CD4-positive, alpha-beta T cell treated with Interleukin-21 for 1 hour (primary cell): ENCODE measurements at places on chromosomes 16 and 17.

DNA sequence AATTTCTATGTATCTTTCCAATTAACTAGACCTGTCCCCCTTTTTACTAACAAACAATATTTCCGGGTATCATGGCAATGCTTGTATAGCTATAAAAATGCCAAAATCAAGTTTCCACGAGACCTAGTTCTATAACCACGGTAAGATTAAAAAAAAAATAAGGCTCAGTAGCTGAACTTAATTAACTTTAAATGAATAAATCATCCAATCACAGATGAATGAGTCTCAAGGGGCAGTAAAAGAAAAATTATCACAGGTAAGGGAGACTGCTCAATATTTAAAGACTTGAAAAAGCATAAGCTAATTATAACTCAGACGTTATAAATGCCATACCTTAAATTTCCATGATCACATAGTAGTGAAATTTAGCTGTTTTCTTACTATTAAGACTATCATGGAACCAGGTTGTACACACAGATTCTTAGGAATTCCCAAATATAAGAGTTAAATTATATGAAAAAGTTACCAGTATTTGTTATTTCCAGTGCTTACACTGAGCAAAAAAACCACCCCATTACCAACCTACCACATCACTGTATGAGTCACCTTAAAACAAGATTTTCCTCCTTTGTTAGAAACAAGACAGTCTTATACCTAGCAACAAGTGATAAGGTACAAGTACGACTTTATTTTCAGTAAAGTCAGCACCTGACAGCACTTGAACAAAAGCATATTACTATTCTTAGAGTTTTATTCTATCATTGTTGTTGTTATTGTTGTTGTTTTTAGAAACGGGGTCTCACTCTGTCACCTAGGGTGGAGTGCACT, 20.6 kb downstream of the SSH2 start:
- no peak for DNase-seq

GRCh38 chr16:80015566-80015965, 415.0 kb upstream of the MAF start:
- no peak for DNase-seq

- DNase-seq: no peak
Measured at GRCh38 chr17:73711916-73712315, 67.7 kb upstream of the SDK2 start.

DNA sequence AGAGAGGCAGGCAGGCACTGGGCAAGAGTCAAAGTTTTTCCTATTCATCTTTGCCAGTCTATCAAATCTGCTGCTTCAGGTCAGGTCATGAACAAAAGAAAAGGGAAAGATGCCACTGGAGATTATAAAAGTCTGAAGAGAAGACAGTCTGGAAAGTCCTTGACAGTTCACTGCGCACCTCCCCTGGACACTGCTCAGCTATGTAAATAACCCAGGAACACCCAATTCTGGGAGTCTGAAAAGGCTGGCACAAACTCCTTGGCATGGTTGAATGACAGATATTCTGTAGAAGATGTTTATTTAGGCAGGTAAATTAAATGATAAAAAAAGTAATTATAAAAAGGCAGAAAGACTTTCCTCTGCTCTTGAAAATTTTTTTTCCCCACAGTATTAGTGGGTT, 5.2 kb upstream of the CORO6 start:
- no peak for DNase-seq

DNA sequence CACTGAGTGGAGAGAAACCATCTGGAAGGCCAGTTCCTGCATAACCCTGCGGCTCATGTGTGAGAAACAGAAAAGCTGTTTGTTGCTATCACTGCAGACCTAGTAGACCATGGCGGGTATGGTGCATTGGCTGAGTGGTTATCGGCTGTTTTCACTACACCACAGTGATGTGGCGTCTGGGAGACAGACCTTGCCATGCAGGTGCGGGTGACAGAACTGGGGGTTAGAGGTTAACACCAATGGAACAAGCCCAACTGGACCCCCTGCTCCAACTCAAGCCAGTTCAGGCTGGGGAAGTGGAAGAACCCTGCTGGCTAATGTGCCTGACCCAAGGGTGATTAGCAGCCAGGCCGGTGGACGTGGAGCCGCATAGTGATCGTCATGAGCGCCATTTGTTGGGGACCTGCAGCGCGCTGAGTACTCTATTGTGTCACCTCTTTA, 91.9 kb downstream of the IRF8 start:
- no peak for DNase-seq

GRCh38 chr16:10936272-10936984, 5.8 kb downstream of the DEXI start:
- DNase-seq: no peak

DNA sequence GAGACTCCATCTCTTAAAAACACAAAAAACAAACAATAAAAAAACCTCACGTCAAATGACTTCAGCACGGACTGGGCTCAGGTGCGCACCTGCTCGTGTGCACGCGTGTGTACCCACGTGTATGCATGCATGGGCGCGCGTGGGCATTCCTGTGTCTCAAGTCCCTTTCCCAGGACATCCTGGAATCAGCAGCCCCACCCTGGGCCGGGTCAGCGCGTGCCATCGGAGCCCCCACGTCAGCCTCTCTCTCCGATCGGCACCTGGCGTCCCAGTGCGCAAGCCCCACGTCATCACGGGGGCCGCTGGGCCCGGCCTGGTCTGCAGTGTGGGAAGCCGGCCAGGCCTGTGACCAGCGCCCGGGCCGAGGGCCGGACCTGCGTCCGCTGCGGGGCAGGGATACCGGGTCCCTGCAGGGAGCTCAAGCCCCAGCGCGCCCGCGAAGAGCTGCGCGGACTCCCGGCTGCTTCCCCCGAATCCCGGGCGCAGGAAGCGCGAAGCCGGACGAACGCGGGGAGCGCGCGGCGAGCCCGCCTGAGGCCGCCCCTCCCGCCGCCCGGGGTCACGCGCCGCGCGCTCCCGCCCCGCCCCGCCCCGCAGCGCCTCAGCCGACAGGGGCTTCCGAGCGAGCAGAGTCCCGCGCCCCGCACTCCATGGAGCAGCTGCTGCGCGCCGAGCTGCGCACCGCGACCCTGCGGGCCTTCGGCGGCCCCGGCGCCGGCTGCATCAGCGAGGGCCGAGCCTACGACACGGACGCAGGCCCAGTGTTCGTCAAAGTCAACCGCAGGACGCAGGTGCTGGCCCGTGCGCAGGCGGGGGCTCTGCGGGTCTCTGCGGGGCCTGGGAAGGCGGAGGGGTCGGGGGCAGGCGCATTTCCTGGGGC, at the start of gene FN3K:
Gene FN3K, plus strand, starts transcription at position 629 of the 880 bp plus-strand sequence. Its CDS starts 22 bp downstream, at position 651.
- peak; percentile 36 for DNase-seq

GRCh38 chr17:2899906-2900305, 103.7 kb downstream of the RAP1GAP2 start:
- DNase-seq: no peak

DNA sequence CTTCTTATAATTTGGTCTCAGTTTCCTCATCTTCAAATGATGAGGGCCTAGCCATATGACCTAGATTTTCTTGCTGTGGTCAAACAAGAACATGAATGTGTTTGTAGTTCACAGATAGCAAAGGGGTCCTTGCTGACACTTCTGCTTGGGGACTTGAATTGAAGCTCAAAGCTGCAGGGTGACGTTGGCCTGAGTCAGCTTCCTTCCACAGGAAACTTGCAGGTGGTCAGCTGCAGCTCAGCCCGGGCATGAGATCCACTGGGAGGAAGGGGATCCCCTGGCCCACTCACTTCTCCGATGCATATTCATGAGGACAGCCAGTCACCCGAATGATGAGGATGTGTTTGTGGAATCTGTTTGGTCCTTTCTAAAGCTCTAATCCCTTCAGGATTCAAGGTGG, 42.6 kb upstream of the AXIN2 start:
- DNase-seq: no peak

DNA sequence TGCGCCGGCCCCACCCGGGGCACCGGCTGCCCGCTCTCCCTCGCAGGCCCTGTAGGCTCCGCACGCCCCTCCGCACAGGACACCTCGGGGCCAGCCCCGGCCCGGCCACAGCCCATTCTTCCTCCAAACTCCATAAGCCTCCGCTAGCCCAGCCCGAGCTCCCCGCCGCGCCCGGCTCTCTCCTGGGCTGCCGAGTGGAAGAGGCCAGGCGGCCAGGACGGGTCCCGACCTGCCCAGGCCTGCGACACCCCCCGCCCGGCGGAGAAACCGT, 397 bp downstream of the NCOR1 start:
- DNase-seq: no peak

GRCh38 chr16:8753416-8754054, 43.9 kb downstream of the TMEM186 start:
- no peak for DNase-seq

GRCh38 chr17:4162321-4162720, 19.3 kb downstream of the CYB5D2 start:
- no peak for DNase-seq

DNA sequence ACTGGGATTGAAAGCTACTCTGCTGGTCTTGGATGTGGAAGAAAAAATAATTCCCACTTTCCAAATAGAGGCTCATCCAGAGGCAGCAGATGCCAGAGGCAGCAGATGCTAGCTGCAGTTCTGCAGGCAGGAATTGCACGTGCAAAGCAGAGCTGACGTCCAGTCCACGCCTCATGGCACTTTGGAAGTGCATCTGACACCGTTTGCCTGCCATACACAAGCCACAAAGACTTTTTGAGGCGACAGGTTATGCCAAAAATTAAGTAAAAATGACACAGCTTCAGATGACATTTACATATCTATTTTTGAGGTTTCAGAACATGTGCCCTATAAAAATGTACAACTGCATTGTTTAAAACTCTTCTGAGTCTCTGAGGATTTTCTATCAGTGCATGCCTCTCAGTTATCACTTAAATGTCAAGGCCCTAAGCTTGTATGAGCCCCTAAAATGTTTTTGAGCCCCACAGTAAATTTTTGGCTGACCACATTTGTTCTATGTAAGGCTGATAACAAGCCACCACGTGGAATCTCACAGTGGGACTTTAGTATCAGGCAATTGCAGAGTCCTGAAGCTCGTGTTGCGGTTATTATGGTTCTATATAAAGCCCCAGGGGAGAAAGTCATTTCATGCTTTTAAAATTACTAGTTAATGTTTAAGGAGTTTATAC, 239.2 kb downstream of the PRKCA start:
- no peak for DNase-seq

GRCh38 chr17:75623386-75623785, 9.8 kb upstream of the SMIM5 start:
- DNase-seq: no peak

DNA sequence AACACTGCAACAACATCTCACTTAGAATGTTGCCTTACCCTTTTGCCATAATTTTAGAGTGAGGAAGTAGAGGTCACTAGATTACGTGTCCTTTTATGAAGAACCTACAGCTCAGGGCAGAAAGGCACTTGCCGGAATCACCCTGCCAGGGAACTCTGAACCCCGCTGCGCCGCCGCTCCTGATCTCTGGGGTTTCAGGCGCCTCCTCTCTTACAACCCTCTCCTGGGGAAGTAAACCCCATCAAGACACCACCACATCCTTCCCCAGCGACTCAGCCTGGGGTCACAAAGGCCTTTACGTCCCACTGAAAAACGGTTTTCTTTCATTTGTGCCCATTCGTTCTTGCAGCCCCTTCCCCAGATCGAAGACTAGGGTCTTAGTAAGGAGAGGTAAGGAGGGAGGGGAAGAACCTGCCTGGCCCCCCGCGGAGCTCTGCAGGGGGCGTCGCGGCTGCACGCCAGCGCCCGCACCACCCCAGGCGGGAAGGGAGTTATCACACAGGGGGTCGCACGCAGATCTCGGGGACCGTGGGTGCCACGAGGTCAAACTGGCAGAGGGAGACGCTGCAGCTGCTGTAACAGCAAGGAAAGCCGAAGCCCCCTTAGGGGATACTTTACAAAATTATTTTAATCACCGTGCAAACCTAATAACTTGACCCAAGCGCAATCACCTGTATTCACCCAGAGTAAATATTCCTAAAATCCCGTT, 1.0 kb upstream of the HLF start:
- peak; percentile 24 for DNase-seq

DNA sequence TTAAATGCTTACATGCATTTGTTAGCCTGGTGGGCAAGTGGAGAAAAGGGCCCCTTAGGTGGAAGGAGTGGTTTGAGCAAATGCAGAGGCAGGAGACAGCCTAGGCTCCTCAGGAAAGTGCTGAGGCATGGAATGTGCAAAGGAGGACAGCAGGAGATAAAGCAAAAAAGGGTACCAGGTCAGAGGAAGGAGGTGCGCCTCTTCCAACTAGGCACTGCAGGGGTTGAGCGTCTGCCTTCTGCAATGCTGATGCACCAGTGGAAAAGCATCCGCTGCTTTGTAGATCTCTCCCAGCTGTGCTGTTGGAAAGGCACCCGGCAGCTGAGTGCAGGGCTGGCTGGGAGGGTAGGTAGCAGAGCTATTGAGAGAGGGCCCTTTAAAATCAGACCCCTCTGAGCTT, 287.0 kb upstream of the XYLT1 start:
- no peak for DNase-seq

GRCh38 chr16:73717266-73717974, 579.2 kb upstream of the PSMD7 start:
- DNase-seq: no peak

GRCh38 chr16:73219176-73219575, 171.2 kb upstream of the ZFHX3 start:
- no peak for DNase-seq

DNA sequence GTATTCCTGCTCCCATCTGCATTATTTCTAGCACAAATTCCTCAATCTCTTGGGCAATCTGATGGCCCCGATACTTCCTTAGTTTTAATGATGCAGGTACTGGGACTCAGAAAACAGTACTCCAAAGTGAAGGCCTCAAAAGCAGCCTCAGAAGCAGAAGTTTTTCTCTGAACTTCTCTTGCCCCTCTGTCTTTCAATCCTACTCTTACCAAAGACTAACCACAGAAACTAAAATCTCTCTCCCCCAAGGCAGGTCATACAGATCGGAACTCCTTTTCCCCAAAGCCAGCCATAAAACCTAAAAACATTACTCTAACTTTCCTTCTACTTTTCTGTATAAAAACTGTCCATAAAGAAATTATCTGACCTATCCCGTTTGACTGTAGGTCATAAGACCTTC, 103.5 kb downstream of the HS3ST3A1 start:
- DNase-seq: no peak

DNA sequence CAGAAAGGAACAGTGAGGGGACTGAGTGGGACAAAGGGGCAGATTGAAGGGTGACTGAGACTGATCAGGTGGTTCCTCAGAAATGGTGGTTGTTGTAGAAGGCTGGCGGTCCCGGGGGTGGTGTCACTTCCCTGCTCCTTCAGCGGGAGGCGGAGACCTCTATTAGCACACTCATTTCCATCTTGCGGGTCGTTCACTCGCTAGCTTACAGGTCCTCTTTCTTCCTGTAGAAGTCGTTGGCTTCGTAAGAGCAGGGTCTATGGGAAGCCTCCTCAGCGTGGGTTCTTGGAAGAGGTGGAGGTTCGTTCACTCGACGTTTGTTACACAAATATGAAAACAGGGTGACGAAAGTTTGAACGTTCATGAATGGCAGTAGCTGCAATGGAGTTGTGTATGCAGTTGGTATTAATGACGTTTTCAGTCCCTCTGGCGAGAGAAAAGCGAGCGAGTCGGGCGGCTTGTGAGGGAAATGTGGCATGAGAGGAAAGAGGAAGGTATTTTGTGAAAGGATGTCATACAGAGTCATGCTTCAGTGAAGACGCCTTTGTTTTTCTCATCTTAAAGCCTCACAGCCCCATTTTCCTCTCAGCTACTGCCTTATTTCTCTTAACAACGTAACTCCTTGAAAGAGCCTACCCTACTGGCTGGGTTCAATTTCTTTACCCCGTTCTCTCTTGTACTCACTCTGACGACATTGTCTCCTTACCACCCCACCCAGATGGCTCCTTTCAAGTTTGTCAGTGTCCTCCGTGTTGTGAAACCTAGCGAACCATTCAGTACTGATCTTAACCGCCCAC, 667 bp downstream of the EFCAB13 start:
- DNase-seq: peak; percentile 48
